ENCODE measurements at places on chromosomes 2 and 18.

GRCh38 chr2:232438091-232438490 is 17.9 kb upstream of the ALPI start:
- DNase-seq = no peak

DNA sequence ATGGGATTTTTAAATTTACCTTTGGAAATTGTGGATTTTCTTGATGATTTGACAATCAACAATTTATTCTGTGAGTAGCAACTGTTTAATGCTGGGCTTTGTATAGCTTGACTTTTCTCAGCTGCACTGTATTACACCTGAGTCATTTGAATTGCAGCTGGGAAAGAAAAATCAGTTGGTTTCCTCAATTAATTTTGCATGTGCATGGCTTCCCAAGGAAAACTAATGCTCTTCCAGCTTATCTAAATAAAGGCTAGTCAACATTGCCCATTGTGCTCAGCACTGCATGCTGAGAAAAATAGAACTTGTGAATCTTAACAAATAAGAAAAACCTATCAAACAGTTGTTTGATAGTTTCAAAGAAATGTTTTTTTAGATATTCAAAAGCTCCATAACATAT is 268.3 kb upstream of the CDH20 start:
- no peak for DNase-seq

DNA sequence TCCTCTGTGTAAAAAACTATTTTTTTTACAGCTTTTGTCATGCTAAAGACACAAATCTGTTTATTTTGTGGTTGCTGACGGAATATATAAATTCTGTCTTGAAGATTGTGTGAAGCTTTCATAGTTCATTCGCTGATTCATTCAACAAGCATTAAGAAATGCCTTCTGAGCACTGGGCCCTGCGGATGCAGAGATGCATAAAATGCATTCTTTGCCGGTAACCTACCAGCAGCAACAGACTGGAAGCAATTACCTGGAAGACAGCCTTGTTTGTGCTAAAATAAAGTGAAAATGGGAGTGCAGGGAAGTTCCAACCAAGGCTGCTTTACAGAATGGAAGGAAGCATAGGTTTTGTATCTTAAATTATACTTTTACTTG is 119.7 kb downstream of the PMAIP1 start:
- DNase-seq = no peak

DNA sequence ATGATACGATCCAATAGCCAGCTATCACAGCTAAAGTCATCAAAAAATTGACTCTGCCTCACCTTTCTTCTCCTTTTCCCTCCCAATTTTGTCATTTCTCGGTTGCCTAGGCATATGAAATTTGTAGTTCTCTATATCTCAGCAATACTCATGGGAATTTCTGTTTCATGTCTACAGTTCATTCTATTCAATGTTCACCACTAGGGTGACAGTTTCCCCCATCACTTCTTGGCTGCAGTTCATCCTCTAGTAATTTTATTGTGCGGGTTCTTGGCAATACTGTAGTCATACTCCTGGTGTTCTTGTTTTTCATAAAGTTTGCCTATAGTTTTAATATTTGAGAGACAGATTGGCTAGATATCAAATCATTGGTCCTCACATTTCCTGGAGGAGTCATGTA is 872.2 kb upstream of the ID2 start:
- no peak for DNase-seq
